ENCODE measurements at places on chromosomes 7 and 10.

DNA sequence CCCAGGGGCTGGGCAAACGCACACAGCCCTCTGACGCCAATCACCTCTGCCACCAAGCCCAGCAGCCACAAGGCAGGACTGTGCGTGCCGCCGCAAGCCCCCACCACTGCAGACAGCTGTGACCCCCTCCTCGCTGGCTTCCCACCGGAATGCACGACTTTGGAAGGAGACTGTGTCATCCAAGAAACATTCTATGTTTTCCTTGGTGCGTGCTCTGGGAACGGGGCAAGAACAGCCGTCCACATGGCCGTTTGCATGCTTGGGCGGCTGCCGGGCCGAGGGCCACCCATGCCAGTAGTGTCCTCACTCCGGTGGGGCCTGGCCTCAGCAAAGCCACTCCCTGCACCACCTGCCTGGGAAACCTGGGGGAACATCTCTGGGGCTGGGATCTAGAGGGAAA lies 17.6 kb upstream of the ELN start:
- DNase-seq: no peak

DNA sequence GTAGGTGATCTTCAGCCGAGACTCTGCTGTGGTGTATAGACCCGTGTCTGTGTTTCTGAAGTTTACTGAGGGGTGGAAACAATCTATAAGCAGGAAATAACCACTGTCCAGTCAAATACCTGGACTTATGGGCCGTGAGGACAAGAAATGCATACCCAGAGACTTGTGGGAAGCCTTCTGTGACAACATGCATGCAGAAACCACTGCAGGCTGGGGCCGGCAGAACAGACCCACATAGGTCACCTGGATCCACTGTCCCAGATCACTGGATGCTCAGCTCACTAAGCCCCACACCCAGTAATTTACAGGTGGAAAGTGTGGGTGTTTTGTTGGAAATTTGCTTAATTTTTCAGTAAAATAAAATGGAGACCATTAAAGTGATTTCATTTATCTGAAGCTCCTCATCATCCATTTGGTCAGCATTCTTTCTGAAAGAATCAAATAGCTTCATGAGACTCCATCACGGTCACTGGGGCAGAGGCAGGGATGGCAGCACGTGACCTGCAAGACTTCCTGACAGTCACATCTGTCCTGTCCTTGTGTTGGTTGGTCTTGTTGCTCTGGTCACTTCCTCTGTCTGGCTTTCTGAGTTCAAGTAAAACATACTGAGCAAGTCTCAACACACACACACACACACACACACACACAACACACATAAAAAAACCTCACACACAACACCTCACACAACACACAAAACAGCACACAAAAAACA lies 108.3 kb downstream of the TNS3 start:
- DNase-seq: no peak

- DNase-seq: no peak
Measured at GRCh38 chr10:9305018-9305655, 1250.6 kb downstream of the GATA3 start.

DNA sequence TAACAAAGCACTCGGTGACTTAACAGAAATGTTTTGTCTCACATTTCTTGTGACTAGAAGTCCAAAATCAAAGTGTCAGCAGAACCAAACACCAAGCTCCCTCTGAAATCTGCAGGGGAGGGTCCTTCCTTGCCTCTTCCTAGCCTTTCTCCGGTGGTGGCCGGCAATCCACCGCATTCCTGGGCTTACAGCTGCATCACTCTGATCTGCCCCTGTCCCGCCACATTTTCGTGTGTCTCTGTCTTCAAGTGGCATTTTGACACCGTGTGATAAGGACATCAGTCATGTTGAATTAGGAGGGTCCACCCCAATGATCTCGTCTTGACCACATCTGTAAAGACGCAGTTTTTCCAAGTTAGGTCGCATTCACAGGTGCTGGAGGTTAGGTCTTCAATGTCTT lies 30.5 kb upstream of the TOMM7 start:
- DNase-seq: no peak

DNA sequence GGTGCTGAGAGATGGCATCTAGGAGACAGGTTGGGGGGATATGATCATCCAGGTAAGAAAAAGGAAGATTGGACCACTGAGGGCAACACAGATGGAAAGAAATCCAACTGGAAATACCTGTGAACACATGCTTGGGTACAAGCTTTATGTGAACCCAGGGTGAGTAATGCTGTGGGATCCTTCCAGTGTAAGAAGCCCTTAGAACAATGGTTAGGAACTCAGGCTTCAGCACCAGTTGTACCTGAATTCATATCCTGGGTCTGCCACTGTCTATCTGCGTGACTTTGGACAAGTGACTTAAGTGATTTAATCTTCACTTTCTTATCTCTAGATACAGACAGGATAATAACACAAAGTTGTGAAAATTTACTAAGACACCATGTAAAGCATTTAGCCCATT lies 131.0 kb downstream of the ST7 start:
- DNase-seq: no peak

DNA sequence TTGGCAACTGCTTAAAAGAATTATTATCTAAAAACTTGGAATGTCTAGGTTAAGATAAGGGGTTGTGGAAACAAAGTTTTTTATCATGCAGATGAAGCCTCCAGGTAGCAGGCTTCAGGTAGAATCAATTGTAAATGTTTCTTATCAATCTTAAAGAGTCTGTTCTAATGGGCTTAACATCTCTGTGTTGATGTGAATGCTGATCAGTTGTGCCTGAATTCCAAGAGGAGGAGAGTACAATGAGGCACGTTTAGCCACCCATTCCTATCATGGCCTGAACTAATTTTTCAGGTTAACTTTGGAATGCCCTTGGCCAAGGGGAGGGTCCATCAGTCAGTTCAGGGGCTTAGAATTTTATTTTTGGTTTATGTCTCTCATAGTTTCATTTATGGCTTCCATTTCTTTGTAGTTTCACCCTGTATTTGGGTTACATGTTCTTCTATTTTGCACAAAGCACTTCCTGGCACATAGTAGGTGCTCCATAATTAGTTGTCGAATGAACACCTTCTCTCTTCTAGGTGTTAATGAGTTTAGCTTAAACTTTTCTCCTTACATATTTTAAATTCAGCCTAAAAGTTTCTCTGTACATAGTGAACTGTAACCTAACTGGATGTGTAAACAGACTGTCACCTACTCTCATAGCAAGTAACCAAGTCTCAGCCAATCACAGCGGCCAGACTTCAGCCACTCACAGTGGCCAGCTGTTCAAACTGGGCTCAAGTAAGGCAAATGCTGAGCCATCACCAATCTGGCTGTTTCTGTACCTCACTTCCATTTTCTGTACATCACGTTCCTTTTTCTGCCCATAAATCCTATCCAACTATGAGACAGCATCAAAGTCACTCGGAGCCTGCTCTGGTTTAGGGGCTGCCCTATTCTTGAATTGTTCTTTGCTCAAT lies 34.7 kb downstream of the ALOX5 start:
- DNase-seq: no peak

GRCh38 chr7:117153016-117153545 lies 169.8 kb downstream of the WNT2 start:
- no peak for DNase-seq

DNA sequence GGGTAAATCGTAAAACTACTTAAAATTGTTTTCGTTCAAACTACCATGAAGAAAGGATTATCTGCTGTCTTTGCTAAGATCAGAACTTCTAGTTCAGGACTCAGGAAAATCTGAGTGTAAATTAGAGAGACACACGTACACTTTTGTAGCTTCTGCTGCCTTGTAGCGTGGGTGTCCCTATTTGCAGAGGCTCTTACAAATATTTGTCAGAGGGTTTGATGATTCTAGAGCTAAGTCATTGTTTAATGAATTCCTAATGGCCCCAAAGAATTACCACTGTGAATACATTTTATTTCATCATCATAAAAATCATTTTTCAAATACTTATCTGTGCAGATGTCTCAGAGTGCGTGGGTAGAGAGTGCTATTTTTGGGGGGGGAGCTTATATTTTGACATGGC lies 314.9 kb downstream of the LRMDA start:
- DNase-seq: no peak

- no peak for DNase-seq
Measured at GRCh38 chr10:34574353-34574934, 240.7 kb downstream of the PARD3 start.

GRCh38 chr7:150753826-150754603 lies 16.8 kb downstream of the GIMAP5 start:
- DNase-seq: no peak

DNA sequence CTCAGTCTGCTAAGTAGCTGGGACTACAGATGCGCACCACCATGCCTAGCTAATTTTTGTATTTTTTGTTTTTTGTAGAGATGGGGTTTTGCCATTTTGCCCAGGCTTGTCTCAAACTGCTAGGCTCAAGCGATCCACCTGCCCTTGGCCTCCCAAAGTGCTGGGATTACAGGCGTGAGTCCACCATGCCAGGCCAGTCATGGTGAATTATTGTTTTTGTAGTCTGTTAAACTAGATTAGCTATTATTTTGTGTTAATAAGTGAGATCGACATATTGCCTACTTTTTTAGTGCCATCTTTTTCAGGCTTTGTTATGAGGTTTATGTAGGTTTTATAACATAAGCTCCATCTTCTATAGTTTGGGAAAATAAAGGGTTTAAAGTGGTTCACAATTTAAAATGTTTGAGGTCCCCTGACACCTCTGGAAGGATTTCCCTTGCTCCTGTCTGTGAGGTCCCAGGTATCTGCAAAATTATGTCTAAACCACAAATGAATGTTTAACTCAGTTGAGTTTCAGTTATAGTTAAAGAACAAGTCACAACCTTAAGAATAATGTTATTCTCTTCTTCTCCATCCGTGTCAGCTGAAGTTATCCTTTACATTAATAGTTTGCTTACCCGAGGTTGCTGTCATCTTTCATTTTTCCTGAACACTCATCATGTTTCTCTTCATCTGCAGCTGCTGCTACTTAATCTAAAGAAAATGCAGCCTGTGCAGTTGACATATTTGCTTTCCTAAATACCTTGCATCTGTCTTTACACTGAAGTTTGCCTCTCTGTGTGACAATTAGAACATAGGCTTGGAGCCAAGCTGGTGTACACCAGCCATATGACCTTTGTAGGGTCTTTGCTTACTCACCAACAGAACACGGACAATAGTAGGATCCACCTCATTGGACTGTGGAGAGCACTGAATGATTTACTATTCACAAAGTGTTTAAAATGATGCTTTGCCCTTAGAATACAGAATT lies 8.9 kb upstream of the VSTM4 start:
- DNase-seq: no peak

DNA sequence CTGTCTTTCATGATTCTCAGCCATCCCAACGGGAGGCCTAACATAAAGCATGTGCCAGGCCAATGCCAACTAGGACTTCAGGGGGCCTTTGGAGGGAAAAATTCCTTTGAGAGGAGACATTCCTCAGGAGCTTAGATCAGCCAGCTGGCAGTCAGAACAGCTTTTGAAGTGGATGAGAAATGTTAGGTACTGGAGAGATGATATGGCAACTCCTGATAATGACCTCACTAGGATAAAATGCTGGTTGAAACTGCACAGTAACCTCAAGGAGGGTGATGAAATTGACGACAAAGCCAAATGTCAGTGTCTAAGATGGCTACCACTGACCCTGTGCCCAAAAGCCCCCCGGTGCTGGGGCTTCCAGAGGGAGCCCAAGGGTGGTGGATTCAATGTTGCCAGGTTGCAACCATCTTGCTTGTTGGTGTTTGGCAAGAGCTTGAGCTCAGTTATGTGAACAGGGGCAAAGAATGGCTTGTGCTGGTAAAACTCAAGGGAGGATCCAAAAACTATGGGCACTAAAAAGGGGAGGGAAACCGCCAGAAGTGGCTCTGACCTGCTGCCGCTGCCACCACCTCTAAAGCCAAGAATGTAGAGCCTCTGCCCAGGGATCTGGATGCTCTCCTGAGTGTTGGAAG lies 121.2 kb downstream of the UBE2H start:
- DNase-seq: no peak

- no peak for DNase-seq
Measured at GRCh38 chr10:72097448-72098300, 9.3 kb upstream of the SPOCK2 start.

DNA sequence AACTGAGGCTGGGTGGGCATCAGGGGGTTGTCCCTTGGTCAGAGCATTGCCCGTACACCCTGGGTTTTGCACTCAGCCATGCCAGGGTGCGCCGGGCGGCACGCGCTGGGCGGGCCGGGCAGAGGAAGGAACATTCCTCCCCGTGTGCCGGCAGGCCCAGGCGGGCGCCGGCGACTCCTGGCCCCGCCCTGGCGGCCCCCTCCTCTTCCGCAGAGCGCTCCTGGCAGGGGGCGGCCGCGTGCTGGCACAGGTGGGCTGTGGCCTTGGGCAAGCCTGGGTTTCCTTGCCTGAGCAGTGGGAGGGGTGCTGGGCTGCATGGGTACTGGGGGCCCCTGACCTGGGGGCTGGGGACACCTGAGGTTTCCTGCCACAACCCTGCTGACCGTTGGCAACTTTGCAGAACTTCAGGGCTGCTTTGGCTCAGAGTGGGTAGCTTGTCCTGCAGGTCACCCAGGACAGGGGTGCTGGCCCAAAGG lies 3.9 kb downstream of the LFNG start:
- no peak for DNase-seq

GRCh38 chr7:141012044-141012685 lies 2.6 kb downstream of the MRPS33 start:
- peak; percentile 59 for DNase-seq

GRCh38 chr7:112371701-112372100 lies 78.6 kb upstream of the IFRD1 start:
- no peak for DNase-seq

- no peak for DNase-seq
Measured at GRCh38 chr7:26306790-26307189, 15.1 kb downstream of the SNX10 start.

- DNase-seq: no peak
Measured at GRCh38 chr10:83205861-83206260, 933.4 kb upstream of the GHITM start.

GRCh38 chr10:58412502-58412961 lies 27.3 kb downstream of the TFAM start:
- DNase-seq: no peak

DNA sequence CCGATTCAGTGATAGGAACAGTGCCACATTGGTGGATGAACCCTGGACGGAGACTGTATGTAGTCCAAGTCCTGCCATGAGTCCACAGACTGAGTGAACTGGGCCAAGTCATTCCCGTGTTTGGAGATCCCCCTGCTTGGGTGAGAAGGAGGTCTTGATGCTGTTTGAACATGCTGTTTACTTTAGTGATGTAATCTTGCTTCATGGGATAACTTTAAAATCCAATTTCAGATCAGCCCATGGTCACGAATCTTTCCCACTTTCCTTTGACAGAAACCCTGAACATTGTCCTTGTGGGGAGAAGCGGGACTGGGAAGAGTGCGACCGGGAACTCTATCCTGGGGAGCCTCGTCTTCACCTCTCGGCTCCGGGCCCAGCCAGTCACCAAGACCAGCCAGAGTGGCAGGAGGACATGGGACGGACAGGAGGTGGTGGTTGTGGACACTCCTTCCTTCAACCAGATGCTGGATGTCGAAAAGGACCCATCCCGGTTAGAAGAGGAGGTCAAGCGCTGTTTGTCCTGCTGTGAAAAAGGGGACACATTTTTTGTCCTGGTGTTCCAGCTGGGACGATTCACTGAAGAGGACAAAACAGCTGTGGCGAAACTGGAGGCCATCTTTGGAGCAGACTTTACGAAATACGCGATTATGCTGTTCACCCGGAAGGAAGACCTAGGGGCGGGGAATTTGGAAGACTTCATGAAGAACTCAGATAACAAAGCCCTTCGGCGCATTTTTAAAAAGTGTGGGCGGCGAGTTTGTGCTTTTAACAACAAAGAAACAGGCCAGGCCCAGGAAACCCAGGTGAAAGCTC lies 26.6 kb downstream of the GIMAP8 start:
- peak; percentile 37 for DNase-seq

GRCh38 chr10:88980247-88980646 lies 10.4 kb upstream of the FAS start:
- DNase-seq: no peak
